ENCODE measurements at places on chromosomes 7 and 10.

GRCh38 chr7:2299131-2299829 is 15.0 kb downstream of the SNX8 start:
- ATAC-seq, result no peak

- no peak for ATAC-seq
These were observed 79.4 kb downstream of the HYCC1 start for GRCh38 chr7:22934473-22935065.

DNA sequence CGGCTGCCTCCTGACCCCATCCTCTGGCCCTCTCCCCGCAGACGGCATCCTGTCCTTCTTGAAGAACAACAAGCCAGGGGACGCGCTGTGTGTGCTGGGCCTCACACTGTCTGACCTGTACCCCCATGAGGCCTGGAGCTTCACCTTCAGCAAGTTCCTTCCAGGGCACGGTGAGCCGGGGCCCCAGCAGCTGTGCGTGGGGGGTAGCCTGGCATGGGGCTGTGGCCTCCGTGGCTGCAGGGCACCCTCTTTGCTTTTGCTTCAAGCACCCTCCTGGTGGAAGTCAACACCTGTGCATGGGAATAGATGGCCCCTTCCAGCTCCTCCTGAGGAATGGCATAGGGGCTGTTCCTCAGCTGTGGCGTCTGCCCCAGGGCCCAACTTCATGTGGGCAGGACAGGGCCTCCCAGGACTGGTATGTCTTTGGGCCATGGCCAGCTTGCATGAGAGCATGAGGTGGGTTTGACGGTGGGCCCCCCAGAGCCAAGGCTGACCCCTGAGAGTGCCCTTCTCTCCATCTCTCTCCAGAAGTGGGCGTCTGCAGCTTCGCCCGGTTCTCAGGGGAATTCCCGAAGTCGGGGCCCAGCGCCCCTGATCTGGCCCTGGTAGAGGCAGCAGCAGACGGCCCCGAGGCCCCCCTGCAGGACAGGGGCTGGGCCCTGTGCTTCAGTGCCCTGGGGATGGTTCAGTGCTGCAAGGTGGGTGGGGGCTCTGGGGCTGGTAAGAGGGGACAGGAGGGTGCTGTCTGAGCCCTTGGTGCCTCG is 20.7 kb downstream of the AMZ1 start:
- no peak for ATAC-seq

GRCh38 chr10:33376976-33377657 is 42.6 kb upstream of the NRP1 start:
- no peak for ATAC-seq

- ATAC-seq, result no peak
These were observed 637.4 kb upstream of the MKI67 start for GRCh38 chr10:128763588-128763987.

All from motor neuron (in vitro differentiated cells).